Activated CD4-positive, alpha-beta T cell treated with anti-CD3 and anti-CD28 coated beads, Interleukin-2, amount 50 U/mL, for 1 hour (primary cell): ENCODE measurements at places on chromosomes 11 and 22.

DNA sequence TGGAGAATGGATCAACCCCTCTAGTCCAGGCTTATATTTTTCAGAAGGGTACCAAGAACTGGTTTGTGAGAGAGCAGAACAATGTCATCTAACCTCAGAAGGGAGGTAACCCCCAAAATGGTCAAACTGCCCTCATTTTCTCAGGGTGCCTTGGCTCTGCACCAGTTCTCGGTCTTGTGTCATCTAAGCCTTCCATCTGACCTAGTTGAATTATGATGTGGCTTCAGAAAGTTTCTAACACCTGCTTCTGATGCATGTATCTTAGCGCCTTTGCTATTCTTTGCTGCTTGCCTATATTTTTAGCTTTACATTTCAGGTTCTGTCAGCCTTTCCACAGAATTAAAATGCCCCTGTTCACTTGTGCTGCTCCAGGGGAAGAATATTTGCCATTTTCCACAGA lies 91.7 kb upstream of the E2F8 start:
- DNase-seq: no peak

GRCh38 chr11:128653801-128654231 lies 40.1 kb upstream of the FLI1 start:
- no peak for DNase-seq

DNA sequence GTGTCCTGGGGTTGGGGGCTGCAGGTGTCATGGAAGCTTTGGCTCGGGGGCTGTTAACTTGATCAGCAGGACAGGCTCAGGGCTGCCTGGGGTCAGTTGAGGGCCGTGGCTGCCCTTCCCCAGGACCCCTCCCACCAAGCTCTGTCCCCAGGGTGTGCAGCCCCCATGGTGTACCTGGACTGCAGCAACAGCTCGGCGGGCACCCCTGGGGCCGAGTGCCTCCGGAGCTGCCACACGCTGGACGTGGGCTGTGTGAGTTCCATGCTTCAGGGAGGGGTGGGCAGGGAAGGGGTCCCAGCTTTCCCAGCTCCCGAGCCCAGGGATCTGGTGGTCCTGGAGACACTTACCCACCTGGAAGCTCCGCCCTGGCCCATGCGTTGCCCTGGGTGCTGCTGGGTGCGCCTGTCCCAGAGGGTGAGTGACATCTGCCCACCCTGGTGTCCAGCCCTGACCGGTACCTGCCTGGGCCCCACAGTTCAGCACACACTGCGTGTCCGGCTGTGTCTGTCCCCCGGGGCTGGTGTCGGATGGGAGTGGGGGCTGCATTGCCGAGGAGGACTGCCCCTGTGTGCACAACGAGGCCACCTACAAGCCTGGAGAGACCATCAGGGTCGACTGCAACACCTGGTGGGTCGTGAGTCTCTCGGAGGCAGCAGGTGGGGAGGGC lies 11.3 kb downstream of the MUC5B start:
- DNase-seq: no peak

DNA sequence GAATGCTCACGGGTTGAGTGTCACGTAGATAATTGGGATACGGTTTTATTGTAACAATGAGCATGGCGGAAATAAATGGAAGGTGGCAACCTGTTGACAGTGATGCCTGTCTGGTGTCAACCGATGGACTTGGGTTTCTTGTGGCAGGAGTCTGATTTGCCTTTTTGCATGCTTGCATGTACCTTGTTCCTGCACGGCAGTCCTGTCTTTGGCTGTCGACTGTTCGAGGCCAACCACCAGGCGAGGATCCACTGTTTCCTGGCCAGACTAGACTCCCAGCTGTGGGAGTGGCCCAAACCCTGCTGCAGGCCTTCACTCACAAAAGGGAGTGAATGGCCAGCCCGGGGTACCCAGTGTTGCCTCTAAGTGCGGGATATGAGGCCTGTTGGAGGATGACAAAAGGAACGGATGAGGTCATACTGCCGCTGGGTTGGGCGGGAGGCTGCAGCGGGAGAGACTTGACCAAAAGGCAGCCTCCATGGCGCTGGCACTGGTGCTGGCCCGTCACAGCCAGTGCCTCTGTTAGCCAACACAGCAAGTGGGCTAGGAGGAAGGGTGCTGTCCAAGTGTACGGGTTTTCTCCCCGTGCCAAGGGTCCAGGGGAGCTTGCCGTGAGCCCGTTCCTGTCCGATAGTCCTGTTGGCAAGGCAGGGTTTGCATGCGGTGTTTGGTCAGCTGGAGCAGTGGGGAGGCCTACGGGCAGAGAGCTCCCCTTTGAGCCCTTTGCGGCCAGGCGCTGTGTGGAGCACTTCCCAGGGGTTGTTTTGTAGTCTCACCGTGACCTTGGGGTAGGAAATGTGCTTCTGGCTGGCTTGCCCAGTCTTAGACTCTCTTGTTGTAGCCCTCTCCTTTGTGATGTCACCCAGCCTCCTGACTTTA lies 974 bp downstream of the DGCR8 start:
- peak; percentile 10 for DNase-seq

DNA sequence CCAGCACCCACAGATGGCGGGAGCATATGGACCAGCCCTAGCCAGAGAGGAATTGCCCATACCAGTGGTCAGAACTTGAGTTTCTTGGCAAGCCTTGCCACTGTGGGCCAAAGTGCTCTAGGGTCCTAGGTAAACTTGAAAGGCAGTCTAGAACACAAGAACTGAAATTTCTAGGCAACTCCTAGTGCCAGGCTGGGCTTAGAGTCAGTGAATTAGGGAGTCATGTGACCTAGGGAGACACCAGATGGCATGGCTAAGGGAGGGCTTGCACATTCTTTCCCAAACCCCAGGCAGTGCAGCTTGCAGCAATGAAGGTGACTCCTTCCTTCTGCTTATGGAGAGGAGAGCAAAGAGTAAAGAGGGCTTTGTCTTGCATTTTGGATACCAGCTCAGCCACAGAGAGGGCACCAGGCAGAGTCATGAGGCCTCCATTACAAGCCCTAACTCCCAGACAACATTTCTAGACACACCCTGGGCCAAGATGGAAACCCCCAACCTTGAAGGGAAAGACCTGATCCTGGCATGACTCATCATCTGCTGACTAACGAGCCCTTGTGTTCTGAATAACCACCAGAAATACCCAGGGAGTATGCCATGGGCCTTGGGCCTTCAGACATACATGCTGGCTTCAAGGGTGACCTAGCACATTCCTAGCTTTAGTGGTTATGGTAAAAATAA lies 19.2 kb upstream of the OR56A3 start:
- DNase-seq: no peak

- DNase-seq: no peak
Observed at GRCh38 chr11:72719144-72719543, 33.1 kb downstream of the ARAP1 start.

DNA sequence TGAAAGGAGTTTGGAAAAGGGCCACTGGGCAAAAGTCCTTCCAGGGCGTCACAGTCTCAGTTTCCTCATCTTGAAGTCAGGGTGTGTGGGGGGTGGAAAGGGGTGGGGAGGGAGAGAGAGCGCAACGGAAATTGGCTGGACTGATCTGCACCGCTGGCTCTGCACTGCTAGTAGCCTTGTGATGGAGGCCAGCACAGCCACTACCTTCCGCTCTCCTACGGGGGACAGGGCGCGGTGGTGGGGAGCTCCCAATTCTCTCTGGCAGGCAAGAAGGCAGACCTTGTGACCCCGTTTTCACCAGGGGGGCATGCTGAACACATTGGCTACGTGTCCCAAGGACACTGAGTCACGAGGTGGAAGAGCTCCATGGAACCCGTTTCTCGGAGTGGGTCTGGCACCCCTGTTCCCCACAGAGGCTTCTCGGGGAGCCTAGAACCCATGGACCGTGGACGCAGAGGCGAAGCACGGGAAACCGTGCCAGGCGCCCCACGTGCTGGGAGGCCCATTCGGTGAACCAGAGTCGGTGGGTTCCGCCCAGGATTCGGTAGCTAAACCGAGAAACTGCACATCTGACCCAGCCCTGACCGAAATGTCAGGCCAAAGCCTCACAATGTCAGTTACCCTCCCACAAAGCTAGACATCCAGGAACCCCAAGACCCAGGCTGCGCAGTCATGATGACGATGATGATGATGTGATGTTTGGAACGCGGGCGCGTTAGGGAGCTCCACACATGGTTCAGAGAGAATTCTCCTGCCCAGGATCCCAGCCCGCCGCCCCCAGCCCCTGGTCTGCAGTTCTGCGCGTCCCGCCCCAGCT lies 28.3 kb upstream of the WNT11 start:
- no peak for DNase-seq

DNA sequence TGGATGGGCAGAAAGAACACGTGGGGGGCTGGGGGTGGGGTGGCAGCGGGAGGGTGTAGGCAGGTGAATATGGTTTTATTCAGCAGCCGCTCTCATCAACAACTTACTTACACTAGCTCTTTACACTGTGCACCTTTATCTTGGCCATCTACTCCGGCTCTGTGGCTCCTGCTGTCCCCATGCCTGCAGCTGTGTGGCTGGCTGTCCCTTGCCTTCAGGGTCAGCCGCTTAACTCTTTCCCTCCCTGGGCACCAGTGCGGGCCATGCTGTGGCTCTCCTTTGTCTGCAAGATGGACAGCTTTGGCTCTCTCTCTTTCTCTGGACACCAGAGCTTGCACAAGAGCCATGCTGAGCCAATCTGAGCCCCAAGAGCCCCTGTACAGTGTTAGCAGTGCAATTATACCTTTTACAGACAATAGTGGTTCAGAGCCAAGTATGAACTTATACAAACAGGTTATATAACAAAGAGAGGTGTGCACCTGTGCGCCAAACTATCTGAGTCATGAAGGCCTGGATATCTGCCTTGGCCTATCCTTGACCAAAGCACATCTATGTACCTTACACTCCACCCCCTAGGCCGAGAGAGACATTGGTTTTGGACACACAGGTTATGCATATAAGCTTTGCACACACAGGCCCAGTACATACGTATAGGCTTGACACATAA lies 94.3 kb upstream of the CTSC start:
- DNase-seq: no peak

GRCh38 chr11:71342951-71343827 lies 90.8 kb upstream of the SHANK2 start:
- DNase-seq: no peak

DNA sequence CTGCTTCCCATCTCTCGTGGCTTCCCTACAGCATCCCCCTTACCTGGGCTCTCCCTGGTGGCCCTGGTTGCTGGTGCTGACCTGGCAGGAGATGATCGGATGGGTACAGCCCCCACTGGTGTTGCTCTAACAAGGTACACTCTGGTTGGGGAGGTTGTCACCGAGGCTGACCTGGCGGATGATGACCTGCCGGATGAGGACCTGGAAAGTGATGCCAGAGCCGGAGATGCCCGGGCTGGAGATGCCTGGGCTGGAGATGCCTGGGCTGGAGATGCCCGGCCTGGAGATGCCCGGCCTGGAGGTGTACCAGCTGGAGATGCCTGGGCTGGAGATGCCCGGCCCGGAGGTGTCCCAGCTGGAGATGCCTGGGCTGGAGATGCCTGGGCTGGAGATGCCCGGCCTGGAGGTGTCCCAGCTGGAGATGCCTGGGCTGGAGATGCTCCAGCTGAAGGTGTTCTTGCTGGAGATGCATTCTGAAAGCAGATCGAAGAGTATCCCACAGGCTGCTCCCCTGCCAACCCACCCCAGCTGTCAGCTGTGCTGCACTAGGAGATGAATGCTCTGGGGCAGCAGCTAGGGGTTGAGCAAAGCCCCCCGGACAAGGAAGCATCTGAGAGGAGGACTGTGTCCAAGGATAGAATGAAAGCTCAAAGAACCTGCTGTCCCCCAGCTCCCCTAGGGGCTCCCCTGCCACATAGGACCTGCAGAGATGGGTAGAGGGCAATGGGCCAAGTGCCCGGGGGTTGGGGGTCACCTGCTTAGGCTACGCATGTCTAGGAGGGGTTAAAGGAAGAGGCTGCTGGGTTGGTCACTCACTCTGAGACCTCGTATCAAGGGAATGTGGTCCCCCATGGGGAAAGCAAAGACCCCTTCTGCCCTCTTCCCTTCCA lies 10.6 kb downstream of the TMPRSS13 start:
- no peak for DNase-seq

- no peak for DNase-seq
Observed at GRCh38 chr11:27705873-27706820, 5.9 kb upstream of the BDNF start.

- no peak for DNase-seq
Observed at GRCh38 chr11:87012089-87012488, 25.6 kb upstream of the TMEM135 start.

DNA sequence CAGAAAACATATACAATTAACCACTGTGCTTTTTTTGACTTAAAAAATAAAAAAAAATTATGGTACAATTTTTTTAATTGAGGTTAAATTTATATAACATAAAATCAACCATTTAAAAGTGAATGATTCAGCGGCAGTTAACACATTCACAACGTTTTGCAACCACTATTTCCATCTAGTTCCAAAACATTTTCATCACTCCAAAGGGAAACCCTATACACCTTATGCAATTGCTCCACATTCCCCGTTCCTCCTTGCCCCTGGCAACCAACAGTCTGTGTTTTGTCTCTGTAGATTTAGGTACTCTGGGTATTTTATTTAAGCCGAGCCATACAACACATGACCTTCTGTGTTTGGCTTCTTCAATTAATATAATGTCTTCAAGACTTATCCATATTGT lies 15.3 kb downstream of the DDI1 start:
- DNase-seq: no peak

DNA sequence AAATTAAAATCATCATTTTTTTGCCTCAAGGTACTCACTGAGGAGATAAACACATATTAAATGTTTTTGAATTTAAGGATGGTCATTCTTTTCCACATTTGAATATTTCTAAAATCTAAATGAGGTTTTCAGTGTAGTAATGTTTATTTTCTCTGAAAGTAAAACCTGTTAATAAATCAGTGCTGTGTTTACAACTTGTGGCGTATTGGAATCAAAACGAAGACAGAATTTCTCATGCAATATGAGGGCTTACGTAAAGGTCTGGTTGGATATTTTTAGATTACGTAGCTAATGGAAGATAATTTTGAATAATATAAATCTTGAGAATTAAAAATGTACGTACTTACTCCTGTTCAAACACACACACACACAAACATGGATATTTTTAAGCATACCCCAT lies 106.8 kb upstream of the LUZP2 start:
- no peak for DNase-seq

DNA sequence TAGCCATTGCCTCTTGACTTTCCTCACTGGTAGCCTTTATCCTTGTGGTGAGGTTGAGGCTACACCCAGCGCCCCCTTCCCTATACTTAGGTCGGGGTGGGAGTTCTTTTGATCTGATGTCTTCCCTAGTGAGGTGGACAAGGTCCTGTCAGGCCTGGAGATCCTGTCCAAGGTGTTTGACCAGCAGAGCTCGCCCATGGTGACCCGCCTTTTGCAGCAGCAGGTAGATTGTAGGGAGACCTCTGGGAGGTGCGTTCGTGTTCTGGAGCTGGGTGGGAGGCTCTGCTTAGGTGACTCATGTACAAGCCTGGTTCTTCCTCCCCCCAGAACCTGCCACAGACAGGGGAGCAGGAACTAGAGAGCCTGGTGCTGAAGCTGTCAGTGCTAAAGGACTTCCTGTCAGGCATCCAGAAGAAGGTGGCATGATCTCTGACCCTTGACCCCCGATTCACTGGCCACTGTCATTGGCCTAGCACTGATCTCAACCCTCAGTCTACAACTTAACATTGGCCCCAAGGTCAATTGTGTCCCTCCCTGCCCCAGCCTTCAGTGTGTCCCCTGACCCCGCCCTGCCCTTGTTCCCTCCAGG lies 4.9 kb downstream of the INPPL1 start:
- no peak for DNase-seq

GRCh38 chr11:132864811-132865576 lies 667.3 kb downstream of the OPCML start:
- no peak for DNase-seq
